ENCODE measurements at places on chromosomes 6 and 20.

- peak; percentile 41 for DNase-seq
These were observed 1.9 kb downstream of the L3MBTL3 start for GRCh38 chr6:130020073-130020906.

GRCh38 chr6:150800674-150801314, 64.7 kb upstream of the MTHFD1L start:
- no peak for DNase-seq

GRCh38 chr6:46849361-46849690, 56.1 kb downstream of the MEP1A start:
- DNase-seq: no peak

DNA sequence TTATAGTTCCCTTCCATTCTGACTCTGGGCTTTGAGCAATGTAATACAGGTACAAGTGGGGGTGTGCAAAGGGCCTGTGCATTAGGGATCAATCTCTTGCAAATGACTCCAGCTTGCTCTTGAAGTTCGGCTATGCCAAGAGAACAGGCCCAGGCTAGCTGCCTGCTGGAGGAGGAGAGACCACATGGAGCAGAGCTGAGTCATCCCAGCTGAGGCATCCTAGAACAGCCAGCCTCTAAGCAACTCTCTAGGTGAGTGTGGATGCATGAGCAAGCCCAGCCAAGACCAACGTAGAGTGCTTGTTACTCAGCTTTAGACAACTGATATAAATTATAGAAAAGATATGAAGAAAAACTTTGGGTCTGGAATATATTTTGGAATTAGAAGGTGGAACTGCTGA, 47.6 kb upstream of the RBM24 start:
- no peak for DNase-seq

GRCh38 chr20:13800728-13801134, 15.9 kb downstream of the NDUFAF5 start:
- no peak for DNase-seq

DNA sequence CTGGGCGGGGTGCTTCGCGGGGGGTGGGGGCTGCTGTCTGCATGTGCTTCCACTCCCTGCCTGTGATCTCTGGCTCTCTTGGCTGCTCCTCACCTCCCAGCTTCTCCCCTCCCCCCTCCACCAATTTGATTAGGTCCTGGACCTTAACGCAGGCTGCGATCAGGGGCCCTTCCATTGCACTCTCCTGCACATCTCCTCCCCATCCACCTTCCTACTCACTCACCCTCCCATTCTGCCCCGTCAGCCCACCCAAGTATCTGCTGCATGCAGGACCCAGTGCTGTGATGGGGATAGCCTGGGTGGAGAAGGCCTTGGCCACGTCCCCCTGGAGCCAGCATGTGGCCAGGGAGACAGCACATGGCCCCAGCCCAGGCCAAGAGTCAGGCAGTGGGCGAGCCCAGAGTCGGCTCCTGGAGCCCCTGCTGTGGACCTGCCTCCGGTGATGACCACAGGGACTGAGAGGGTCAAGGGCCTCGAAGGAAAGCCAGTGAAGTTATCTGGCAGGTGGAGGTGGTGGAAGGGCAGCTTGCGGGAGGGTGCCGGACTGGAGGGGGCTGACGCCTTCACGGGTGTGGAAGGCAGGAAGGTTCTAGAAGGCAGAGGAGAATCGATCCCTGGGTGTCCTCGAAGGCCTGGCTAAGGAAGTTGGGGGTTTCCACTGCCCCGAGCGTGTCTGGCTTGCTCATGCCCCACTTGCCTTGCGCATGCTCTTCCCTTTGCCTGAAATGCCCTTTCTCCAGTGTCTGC, 40.7 kb downstream of the SRC start:
- no peak for DNase-seq

GRCh38 chr6:31165986-31166385, 4.5 kb downstream of the POU5F1 start:
- no peak for DNase-seq

GRCh38 chr6:72522735-72523141, 99.1 kb upstream of the KCNQ5 start:
- peak; percentile 14 for DNase-seq

DNA sequence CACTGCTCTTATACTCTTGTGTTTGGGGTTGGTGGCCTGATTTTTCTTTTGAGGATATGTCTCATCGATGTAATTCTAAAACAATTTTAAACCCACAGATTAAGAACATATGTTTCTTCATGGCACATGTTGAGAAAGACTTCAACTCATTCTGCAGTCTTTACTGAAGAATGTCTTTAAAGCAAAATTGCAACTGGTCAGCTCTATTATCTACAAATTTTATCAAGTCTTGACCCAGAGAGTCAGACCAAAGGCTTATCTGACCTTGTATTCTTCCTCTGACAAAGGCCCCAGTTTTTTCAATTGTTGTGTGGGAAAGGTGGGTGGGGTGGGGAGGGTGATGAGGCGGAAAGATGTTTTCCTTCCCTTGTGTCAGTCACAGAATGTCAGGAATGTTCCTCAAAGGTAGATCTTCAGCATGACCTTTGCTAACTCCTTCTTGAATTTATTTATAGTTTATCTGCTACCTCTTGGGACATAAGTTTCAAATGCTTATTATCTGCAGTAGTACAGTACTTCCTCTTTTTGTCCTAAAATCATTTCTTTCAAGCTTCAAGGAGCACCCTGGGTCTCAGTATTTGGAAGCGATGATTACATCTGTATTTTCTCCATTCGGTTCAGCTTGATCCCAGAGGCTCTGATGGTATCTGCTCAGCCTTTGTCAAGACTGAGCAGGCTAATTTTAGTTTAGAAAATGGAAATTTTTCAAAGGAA, 63.2 kb upstream of the TIAM2 start:
- DNase-seq: no peak

- no peak for DNase-seq
These were observed 137.1 kb upstream of the OLIG3 start for GRCh38 chr6:137631323-137631722.

GRCh38 chr6:16322666-16323312, 84.4 kb downstream of the GMPR start:
- DNase-seq: peak; percentile 86

Data from stimulated activated naive CD8-positive, alpha-beta T cell treated with anti-CD3 and anti-CD28 coated beads, Interleukin-15, amount 100 ng/mL, for 72 hours (primary cell).